ENCODE measurements at places on chromosomes 3 and 15.

DNA sequence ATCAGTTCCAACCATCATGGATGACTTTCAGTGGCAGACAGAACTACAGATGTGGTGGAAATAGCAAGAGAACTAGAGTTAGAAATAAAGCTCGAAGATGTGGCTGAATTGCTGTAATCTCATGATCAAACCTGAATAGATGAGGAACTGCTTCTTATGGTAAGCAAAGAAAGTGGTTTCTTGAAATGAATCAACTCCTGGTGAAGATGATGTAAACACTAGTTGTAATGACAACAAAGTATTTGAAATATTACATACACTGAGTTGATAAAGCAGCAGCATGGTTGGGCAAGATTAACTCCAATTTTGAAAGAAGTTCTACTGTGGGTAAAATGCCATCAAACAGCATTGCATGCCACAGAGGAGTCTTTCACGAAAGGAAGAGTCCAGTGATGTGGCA, 131.7 kb upstream of the FAM3D start:
- no peak for DNase-seq

- DNase-seq, result no peak
These were observed 41.1 kb downstream of the NGRN start for GRCh38 chr15:90306560-90306959.

GRCh38 chr15:44780608-44781007, 44.3 kb downstream of the TRIM69 start:
- no peak for DNase-seq

DNA sequence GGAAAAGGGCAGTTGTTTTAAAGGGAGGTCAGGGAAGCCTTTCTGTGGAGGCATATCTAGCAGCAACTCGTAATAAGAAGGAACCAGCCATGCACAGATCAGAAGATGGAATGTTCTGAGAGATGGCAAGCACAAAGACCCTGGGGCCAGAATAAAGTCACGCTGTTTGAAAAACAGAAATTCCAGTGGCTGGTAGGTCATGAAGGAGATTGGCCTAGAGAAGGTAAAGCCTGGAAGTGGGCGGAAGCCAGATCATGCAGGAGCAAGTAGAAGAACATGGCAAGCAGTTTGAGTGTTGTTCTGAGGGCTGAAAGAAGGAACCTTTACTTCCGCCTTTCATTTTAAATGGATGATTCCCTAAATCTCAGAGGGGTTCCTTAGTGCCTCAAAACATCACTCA, 208.1 kb upstream of the PPP2R3A start:
- DNase-seq, result no peak

DNA sequence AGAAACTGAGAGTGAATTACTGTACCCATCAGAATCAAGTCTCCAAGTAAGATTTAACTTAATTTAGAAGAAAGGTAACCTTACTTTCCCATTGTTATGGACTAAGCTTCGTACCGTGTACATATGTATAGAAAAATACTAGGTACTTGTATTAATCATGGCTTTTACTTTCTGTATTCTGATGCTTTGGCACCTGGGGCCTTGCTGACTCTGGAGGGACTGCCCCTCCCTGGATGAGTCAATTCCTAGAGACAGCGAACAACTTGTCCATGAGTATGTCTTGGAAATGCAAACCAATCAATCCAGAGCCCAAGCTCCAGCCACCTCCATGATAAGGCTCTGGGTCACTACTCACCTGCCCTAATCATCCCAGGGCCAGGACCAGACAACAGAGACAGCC, 50.0 kb upstream of the DGKG start:
- no peak for DNase-seq

GRCh38 chr3:114660124-114660523, 366.3 kb downstream of the TIGIT start:
- DNase-seq, result no peak

DNA sequence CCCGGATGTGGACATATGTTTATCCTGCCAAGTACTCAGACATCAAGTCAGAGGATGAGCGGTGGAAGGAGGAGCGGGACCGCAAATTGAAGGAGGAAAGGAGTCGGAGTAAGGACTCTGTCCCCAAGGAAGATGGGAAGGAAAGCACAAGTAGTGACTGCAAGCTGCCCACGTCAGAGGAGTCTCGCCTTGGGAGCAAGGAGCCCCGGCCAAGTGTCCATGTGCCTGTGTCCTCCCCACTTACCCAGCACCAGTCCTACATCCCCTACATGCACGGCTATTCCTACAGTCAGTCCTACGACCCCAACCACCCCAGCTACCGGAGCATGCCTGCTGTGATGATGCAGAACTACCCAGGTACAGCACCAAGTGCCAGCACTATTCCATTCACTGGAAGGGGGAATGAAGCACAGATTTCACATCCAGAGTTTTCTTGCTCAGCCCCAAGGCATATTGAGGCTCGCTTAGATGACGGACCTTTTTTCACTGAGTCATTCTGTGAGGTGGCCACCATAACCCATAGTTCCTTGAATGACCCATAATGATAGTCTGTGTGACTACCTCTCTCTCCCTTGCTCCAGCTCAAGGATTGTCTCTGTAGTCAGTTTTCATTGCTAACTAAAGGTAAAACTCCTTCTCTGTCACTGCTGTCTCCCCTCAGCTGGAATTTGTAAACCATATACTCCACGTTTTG, 97.1 kb downstream of the RBPMS2 start:
- no peak for DNase-seq

DNA sequence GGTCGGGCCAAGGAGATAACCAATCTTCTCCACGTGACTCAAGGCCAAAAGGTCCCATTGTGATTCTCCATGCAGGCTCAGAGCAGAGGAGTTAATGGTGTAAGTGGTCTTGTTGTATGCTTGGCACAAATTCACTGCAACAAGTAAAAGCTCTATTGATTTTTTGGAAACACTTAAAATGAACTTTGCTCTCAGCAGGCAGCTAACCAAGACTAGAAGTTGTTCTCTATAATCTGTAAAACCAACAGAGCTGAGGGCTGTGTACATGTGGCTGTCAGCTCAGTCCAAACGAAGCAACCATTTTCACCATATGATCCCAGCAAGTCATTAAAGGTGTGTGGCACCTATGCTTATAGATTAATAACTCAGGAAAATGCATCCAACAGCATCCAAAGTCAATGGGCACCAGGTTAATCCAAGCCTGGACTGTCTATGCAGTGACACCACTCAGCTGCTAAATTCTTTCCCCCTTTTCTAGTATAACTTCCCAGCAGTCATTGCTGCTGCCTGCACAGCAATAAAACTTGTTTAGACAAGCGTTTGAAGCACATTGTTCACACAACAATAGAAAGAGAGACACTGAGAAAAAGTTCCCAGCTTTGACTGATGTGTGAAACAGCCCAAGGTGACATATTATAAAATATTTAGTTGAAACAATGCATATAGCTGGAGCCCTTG, 603.8 kb upstream of the ADAMTS9 start:
- DNase-seq, result no peak

DNA sequence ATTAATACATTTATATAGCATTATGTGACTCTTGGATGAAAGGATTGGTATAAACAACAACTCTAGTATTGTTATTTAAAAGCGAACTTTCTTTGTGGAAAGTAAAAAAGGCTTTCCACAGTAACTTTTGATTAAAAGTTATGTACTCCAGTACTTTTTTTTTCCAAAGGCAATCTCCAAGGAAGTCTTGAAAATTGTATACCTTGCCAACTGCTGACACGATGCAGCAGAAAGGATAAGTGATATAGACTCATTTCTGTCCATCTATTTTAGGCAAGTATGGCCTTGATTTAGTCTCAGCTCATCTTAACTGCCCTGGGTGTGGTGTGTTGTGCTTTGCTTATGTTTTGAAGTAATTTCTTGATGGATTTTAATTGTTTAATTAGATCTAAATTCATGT, 79.7 kb downstream of the OTOL1 start:
- no peak for DNase-seq

DNA sequence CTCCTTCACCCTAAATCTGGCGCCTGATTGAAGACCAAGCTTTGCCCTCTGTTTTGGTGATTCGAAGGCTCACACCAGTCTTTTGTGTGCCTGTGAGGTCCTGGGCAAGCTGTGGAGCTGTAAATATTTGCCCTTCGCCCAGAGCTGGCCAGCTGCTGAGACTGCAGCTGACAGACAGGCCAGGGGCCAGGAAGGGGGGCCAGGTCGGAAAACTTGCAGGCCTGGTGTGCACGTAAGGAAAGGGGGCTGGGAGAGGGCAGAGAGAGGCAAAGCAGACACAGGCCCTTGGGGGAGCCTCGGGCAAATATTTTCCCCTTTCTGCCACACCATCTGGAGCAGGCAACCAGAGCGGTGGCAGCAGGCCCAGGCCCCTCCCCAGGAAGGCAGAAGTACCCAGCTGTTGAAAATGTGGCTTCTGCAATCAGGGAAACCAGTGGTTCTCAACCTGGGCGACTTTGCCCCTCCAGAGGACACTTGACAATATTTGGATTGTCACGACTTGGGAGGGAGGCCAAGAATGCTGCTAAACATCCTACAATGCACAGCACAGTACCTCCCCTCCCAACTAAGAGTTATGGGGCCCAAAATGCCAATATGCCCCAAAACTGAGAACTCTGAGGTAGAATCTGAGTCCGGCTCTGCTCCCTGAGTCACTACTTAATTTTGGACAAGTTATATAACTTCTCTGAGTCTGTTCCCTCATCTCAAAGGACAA, 2.5 kb downstream of the PDZRN3 start:
- no peak for DNase-seq

- no peak for DNase-seq
These were observed 7.0 kb downstream of the SEMA6D start for GRCh38 chr15:47724346-47724745.

GRCh38 chr3:107085261-107085660, 292.0 kb upstream of the CCDC54 start:
- no peak for DNase-seq

- no peak for DNase-seq
These were observed 701 bp downstream of the OSBPL11 start for GRCh38 chr3:125594581-125595011.

- DNase-seq, result no peak
These were observed 460.6 kb upstream of the ALCAM start for GRCh38 chr3:104906001-104906639.

DNA sequence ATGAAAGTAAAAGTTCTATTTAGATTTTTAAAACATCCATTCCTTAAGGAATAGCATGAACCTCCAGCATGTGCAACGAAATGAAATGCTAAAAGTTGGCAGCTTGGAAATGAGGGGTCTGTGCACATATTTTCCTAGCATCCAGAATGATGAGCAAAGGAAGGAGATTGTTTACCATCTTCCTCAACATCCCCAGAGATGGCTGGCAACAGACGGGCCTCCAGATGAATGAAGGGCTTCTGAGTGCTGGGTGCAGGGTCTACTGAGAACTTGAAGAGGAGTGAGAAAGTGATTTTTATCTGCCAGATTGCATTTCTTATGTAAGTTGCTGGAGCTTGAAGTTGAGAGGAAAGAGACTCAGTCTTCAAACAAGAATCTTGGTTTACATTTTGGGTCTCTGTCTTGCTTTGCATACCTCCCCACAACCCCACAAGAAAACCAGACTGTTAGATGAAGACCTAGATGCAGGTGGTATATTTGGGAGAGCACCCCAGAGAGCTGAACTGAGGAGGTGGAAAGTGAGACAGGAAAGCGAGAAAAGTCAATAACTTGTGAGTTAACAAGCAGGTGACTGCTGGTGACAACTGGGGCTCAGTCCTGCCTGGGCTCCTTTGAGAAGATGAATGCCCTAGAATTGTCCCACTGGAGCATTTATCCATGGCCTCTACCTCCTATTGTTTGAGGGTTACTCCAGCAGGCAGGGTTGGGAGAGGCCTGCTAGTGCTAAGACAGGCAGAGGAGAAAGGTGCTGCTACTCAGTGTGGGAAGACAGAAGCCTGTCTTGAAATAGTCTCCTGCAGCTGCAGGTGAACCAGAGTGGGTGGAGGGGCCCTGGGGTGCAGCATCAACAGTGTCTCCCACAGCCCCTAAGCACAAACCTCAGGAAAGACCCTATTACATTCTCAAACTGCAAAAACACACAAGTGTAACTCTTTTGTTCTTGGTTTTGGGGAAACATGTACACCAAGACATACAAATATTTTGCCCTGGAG, 10.5 kb upstream of the CCK start:
- no peak for DNase-seq

DNA sequence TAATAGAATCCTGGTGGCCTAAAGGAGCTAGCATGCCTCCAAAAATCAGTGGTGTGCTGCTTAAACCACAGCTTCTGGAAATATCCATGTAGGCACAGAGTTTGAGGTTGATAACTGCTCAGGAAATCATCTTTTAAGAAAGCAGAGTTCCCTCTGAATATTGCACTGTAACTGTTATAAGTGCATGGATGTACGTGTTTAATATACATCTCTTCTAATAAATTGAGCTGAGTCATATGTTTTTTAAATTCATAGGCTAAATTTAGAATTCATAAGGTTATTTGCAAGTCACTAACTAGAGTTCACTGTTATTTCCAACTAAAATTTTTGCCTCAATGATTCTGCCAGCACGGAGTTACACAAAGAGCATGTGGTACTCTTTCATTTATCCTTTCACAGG, 68.9 kb downstream of the MYH15 start:
- DNase-seq, result no peak

GRCh38 chr15:31476236-31476810, 149.7 kb downstream of the KLF13 start:
- DNase-seq, result no peak

GRCh38 chr3:172580680-172581401, 57.6 kb upstream of the TNFSF10 start:
- no peak for DNase-seq

DNA sequence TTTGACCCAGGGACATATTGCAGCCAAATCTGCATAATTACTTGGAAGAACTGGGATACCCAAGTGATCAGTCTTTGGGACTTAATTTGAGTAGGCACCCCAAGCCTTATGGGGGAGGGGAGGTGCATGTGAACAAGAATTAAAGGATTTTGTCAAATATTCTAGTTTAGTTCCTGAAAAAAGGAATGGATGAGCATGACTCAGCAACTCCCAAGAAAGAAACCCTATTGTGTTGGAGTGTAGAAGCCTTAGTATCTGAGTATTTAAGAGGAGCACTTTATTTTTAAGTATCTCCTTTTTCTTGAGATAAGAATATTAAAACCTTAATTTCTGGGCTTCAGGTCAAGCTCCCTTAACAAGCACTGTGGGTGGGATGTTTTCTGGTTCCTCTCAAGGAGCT, 222.4 kb downstream of the CD47 start:
- no peak for DNase-seq

DNA sequence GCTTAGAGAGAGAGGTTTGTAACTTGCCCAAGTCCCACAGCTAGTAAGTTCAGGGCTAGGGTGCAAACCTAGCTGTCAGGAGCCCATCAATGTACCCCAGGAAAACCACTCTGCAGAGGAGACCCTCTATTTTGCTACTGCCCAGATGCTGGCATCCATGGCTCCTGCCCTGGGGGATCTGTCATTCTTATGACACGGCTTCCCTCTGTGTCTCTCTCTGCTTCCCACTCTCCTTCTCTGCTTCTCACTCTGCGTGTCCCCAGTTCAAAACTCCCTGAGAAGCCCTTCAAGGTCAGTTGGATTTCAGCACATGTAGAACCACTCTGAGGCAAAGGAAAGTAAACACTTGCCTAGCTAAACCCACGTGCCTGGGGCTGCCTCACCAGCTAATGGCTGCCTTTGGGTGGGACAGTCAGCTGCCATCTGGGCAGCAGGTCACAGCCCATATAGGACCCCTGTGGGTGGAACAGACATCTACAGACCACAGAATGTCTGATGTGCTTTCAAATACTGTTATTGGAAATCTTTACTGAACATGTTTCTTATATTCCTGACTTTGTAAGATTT, 29.4 kb upstream of the SLCO2A1 start:
- DNase-seq, result no peak

Data from GM04504 (cell line).